ENCODE measurements at places on chromosomes 2 and 18.

- DNase-seq: no peak
Observed at GRCh38 chr18:38470421-38470820, 904.8 kb upstream of the CELF4 start.

GRCh38 chr2:42503291-42503690 lies 9.5 kb upstream of the KCNG3 start:
- DNase-seq: no peak

DNA sequence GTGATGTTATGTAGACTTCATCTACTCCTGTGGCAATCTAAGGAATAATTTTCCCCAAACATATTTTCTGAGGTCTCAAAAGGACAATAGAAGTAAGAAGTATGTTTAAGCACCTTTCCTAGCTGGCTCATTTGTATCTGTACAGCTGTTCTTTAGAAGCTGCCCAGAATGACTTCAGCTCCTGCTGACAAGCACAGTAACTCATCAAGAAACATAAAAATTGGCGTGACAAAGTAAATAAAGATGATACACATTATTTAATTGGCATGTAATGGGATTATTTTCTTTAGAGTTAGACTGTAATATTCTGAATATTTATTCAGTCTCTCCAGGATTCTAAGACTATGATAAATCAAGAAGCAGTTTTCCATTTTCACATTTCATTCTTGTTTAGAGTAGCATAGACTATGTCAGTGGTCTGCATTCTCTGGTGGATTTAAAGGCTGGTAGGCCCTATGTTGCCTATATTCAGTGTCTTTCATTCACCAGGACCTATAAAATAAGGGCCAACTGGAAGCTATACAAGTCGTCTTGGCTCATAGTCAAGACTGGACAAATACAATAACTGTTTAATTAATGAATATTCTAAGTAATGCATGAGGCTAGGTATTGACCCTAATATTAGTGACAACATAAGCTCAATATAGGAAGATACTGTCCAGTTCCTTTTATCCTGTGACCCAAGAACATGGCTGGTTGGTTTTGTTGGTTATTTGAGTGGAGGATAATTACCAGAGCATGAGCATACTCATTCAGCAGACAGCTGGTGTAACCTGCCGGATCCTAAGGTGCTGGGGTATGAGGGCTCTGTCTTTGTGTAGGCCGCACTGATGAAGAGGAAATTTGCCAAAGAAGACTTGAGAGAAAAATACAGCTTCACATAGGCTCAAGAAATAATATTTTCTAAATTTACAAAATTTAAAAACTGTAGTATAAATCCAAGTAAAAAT lies 107.0 kb downstream of the PDE1A start:
- no peak for DNase-seq

- no peak for DNase-seq
Observed at GRCh38 chr2:182868054-182868796, 1.8 kb upstream of the FRZB start.

DNA sequence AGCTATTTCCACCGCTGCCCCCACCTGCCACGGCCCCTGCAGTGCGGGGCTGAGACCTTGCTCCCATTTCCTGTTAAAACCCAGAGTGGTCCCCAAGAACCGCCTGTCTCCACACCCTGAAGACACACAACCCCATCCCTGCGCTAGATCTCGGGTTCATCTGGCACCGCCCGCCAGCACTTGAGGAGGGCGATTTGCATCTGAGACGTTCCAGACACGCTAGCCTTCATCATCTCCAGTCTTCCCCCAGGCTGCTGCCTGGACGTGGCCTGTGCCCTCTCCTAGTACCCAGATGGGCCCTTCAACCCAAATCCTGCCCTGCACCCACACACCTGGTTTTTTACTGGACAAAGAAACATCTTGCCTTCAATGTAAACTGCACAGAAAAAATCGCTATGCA lies 49.8 kb downstream of the SLC66A2 start:
- DNase-seq: no peak

- DNase-seq: peak; percentile 61
Observed at GRCh38 chr2:217988014-217988839, 14.6 kb downstream of the TNS1 start.

DNA sequence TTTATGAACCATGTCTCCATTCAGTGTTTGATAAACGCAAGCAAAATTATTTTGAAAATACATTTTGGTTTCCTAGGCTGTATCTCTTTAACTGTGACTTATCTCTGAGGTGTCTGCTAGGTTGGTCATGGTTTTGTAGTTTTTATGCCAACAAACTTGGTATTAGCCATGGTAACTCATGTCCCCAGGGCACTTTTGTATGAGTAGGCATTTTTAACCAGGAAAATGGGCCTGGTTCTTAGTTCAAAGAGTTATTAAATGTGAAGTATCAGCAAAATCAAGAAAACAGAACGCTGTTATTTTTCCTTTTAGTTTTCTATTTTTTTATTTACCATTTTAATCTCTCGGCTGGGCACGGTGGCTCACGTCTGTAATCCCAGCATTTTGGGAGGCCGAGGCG lies 179.3 kb upstream of the LHCGR start:
- no peak for DNase-seq

- DNase-seq: no peak
Observed at GRCh38 chr2:176555781-176556180, 286.5 kb downstream of the MTX2 start.

- DNase-seq: no peak
Observed at GRCh38 chr18:74499633-74500032, 3.5 kb downstream of the CNDP2 start.

- no peak for DNase-seq
Observed at GRCh38 chr2:263022-263738, 652 bp downstream of the SH3YL1 start.

GRCh38 chr2:10126632-10127026 lies 4.1 kb downstream of the RRM2 start:
- DNase-seq: no peak

DNA sequence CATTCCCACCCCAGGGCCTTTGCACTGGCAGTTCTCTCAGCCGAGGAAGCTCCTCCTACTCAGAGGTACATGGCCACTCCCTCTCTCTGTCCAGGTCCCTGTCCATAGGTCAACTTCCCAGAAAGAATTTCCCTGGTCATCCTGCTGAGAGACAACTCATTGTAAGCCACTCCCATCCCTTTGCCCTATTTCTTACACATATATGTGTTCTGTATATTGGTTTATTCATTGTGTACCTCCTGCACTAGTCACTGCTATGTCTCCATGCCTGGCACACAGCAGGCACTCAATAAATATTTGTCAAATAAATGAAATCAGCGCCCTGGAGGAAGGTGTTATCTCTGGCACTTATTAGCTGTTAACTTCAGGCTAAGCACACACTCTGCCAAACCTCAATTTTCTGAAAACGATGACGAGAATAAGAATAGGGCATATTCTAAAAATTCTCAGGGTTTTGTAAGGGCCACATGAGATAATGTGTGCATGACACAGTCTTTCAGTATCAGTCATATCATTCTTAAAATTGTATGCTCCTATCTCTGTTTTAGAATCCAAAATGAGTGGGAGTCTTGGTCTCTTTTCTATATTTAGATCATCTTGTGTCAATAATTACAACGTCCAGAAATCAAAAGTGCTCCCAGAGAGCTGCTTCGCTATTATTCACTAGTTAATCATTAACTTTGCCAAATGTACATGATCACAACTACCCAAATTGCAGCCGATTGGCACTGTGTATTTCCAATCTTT lies 198.0 kb downstream of the ALK start:
- peak; percentile 10 for DNase-seq

GRCh38 chr2:24894750-24895149 lies 25.3 kb downstream of the ADCY3 start:
- no peak for DNase-seq

- DNase-seq: no peak
Observed at GRCh38 chr2:185531721-185532120, 206.9 kb upstream of the FSIP2 start.

DNA sequence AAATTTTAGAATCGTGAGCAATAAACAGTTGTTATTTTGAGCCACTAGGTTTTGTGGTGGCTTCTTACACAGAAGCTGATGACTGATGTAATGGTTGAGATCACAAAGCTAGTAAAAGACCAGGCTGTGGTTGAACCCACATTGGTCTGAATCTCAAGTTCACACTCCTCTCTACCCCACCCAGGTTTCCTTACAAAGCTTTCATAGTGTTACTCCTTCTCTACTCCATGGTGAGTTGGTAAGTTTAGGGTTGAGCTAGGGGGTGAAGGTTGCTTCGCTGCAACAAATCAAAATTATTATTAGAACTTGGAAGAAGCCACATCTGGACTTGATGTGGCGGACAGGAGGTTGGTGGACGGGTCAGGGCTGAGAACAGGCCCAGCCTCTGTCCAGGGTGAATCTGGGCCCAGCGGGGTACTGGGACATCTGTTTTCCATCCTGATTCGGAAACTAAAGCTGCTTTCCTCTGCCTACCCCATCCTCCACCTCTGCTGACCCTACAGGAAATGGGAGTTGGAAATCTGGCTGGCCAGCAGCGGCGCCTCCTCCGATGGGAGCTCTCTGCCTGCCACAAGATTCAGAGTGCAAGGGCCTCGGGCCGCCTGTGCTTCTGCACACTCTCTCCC lies 86.3 kb downstream of the ZFP36L2 start:
- no peak for DNase-seq

GRCh38 chr2:174593574-174594203 lies 3.9 kb downstream of the WIPF1 start:
- DNase-seq: no peak

DNA sequence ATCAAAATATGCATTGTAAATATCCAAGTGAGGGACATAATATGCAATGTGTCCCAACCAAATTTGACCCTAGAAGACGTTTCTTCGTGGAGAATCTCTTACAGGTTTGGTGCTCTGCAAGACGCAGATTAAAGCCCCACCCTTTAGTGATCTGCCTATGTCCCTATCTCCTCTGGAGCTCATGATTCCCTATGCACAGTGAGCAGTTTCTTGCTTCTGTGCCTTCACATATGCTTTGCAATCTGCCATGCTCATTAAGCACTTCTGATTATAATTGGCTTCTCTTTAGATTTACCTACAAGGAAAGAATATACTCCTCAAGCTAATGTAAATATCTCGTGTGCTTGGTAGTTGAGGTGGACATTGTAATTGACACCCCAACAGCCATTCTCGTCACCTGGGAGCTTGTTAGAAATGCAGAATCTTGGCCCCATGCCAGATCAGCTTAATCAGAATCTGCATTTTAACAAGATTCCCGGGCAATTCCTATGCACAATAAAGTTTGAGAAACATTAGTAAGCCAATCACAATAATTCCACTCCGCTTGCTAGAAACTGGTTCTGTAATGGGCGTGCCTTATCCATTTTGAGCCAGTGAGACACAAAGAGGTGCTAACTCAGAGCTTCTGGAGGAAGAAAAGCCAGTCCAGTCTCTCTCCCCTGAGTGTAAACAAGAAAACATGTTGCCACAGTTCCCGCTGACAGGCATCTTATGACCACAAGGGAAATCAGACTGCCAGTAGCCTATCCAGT lies 2.8 kb upstream of the PUM2 start:
- no peak for DNase-seq

DNA sequence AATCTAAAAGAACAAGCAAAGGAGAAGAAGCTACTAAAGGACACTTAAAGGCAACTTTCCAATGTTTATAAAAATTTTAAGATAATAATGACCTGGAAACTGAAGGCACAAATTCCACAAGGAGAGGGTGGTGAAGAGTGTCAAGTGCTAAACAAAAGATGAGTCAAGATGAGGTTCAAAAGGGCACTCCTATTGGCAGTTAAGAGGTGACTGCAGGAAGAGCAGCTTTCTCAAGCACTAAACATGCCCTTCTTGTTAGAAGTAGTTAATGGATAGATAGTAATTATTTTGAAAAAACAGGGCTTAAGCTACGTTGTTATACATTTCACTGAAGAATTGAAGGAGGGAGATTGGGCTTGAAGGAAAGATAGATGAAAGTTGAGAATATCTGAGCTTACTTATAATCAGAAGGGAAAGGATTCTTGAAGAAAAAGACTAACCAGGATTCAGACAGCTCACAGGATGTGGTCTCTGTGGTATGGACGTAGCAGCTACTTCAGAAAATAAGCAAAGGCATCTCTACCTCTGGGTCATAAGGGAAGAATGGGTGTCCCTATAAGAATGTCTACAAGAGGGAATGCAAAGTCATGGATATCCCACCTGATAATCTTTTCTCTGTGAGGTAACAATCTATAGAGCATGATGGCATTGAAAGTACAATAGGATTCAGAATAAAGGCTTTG lies 454.7 kb upstream of the SLC39A10 start:
- DNase-seq: no peak

- DNase-seq: no peak
Observed at GRCh38 chr2:137964859-137965459, 686 bp downstream of the HNMT start.

- peak; percentile 94 for DNase-seq
Observed at GRCh38 chr2:30293303-30293921, 62.1 kb downstream of the LBH start.

GRCh38 chr2:159497256-159497655 lies 119.1 kb downstream of the BAZ2B start:
- peak; percentile 82 for DNase-seq

Data from A549 (cell line).